NCI-H2029 (cell line): ENCODE measurements at places on chromosomes 11 and 22.

GRCh38 chr22:49807780-49808708, 19.6 kb downstream of the BRD1 start:
- no peak for DNase-seq

GRCh38 chr22:50201191-50202129, 649 bp downstream of the SELENOO start:
- DNase-seq = no peak

GRCh38 chr22:46547179-46547882, 9.9 kb upstream of the CELSR1 start:
- no peak for DNase-seq

GRCh38 chr22:17780741-17781318, 6.6 kb upstream of the BID start:
- DNase-seq = no peak

DNA sequence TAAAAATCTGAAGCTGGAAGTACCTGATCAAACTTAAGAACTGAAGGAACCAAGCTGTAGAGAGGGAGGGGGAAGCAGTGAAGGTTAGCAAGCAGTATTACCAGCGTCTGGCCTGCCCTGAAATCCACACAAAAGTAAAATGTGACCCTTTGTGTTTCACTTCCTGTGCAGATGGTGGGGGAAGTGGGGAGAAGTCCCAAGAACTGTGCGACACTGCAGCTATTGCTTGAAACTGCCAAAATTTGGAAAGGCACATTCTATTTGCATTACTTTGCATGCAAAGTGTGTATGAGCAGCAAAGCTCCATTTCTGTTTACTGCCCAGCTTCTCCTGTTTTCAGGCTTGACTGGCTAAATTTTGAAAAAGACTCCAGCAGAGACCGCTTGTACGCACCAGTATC, 72.1 kb upstream of the BMAL1 start:
- DNase-seq = no peak

- DNase-seq = peak; percentile 35
Measured at GRCh38 chr11:1882265-1883238, 9.1 kb downstream of the PRR33 start.

DNA sequence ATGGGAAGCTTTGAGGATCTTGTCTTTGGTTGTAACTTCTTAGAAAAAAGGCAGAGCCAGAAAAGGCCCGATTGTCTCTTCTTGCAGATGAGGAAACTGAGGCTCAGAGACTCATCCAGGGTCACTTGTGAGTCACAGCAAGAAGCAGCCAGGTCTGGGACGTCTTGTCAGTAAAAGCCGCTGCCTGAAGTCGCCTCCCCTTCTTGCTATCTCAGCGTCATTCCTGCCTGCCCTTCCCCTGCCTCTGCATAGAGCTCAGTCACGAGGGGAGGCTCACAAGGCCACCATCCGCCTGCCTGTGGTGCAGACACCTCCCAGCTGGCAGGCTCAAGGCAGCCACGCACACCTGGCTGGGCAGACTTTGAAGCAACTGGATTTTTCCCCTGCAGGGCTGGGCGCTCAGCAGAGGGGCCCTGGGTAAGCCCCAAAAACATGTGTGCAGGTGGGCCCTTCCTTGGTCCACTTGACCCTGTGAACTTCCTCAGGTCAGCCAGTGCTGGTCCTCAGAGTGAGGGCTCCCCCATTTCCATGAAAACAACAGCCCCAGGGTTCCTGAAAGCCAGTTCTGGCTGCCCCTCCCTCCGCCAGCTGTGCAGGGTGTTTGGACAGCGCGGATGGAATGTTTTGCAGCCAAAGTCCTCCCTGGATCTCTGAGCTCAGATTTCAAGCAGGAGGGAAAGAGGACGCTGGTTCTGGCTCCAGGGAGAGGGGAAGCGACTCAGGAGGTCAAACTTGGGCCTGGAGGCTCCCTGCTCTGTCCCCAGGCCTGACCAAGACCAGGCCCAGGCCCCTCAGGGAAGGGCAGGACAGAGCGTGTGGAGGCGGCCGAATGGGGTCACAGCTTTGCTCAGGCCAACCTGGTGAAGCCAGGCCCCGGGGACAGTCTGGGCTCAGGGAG, 6.0 kb upstream of the RAB3IL1 start:
- DNase-seq = no peak

- no peak for DNase-seq
Measured at GRCh38 chr11:4006946-4007680, 87.5 kb upstream of the RRM1 start.

DNA sequence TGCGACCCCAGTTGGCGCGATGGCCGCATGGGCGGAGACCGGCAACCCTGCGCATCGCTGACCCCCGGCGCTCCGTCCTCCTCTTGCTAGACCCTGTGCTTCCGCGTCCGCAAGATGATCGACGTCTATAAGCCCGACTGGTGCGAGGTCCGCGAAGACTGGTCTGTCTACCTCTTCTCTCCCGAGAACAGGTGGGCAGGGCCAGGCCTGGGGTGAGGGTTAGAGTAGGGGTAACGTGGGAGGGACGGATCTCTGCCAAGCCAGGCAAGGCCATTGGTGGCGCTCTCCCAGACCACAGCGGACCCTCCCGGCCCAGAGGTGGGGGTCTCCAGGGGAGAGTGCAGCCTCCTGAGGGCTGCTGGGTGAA, 92.1 kb downstream of the CACNA1I start:
- DNase-seq = no peak

- no peak for DNase-seq
Measured at GRCh38 chr11:123181075-123181474, 14.0 kb downstream of the CLMP start.

DNA sequence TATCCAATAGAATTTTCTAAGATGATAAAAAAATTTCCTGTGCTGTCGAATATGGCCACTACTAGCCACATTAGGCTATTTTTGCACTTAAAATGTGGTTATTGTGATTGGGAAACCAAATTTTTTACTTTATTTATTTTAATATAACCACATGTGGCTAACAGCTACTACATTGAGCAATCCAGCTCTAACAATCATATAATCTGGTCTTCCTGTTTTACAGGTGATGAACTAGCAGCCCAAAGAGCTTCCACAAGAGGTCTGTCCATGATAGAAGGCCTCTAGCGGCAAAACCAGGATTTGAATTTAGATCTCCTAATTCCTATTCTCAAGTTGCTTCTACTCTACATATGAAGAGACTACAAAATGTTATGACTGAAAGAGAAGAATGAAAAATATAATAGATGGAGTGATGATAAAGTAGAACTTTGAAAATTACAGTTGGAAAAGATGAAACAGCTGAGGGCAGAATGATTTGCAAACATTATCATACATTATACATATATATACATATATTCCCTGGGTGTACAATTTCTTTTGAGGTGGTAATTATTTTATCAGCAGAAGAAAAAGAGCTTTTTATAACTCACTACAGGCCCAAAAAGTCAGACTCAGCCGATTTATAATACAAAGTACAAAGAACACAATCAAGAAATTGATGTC, 363.5 kb upstream of the PITPNB start:
- no peak for DNase-seq

DNA sequence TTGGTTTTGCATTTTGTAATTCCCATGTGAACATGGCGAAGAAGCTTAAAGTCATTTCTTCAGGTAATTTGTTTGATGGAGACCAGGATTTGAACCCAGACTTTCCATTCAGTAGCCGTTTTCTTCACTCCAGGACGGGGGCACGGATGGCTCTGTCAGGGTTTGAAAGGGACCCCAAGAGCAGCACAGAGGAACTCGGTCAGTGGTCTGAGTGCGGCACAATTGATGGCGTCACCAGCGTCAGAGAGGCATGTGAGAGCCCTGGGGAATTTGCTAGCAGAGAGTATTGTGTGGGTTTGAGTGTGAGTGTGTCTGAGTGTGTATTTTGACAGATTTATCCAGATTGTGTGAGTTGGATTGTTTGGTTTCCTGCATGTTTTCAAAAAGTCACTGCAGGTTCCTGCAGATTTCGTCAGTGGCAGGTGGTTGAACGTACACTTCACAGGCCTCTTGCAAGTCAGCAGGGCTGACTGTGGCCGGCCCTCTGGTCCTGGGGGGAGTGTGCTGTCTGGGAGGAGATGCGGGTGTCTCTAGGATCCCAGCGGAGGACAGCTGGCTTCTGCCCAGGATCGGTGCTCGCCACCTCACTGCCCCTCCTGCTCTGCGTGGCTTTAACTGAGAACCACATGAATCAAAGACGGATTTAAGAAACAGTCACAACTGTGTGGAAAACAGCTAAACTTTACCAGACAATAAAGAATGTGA, 199.3 kb downstream of the TBC1D22A start:
- no peak for DNase-seq

- DNase-seq = no peak
Measured at GRCh38 chr11:3614742-3615171, 27.0 kb downstream of the ART5 start.

DNA sequence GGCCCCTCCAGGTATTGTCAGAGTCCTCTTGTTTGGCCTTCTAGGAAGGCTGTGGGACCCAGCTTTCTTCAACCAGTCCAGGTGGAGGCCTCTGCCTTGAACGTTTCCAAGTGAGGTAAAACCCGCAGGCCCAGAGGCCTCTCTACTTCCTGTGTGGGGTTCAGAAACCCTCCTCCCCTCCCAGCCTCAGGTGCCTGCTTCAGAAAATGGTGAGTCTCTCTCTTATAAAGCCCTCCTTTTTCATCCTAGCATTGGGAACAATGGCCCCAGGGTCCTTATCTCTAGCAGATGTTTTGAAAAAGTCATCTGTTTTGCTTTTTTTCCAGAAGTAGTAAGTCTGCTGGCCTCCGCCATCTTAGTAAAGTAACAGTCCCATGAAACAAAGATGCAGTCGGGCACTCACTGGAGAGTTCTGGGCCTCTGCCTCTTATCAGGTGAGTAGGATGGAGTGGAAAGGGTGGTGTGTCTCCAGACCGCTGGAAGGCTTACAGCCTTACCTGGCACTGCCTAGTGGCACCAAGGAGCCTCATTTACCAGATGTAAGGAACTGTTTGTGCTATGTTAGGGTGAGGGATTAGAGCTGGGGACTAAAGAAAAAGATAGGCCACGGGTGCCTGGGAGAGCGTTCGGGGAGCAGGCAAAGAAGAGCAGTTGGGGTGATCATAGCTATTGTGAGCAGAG, at the start of gene CD3E:
Gene CD3E, plus strand, starts transcription at position 163 of the 681 bp plus-strand sequence. Its CDS starts 223 bp downstream, at position 386.
- DNase-seq = no peak

GRCh38 chr22:18067548-18068341, 10.0 kb upstream of the PEX26 start:
- no peak for DNase-seq

DNA sequence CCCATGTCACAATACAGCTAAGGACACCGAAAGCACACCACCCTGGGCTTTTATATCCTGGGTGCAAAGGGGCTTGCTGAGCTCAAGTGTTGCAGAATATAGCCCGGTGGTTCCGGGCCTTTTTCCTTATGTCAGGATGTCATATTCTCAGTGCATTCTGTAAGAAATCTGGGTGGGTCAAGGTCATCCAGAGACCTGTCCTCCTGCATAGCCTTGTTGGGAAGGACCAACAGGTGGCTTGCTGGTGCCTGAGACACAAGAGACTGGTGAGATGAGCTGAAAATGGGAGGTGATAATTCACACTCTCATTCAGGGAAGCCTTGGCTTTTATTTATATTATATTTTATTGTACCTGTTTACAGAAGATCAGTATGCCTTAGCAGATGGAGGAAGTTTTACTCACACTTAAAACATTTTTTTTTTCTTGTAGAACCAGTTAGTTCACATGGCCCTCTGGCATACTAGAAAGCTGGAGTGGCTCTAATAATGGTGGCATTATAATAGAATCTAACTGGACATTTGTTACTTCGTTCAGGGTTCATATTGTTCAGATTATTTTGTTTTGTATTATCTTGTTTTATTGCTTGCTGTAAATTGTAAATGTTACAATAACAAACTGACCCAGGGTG, 14.6 kb upstream of the TMEM123 start:
- peak; percentile 23 for DNase-seq

- DNase-seq = no peak
Measured at GRCh38 chr11:17116117-17116516, 38.6 kb upstream of the RPS13 start.

GRCh38 chr11:46357483-46357936, 10.2 kb downstream of the DGKZ start:
- DNase-seq = no peak

GRCh38 chr11:59009661-59010060, 70.4 kb downstream of the GLYATL1 start:
- DNase-seq = no peak

- no peak for DNase-seq
Measured at GRCh38 chr11:132914600-132914999, 617.7 kb downstream of the OPCML start.

- peak; percentile 47 for DNase-seq
Measured at GRCh38 chr11:7436657-7437056, 48.6 kb upstream of the OLFML1 start.

GRCh38 chr22:44261861-44262595, 50.7 kb downstream of the SHISAL1 start:
- no peak for DNase-seq

GRCh38 chr11:102760344-102761035, 19.9 kb downstream of the MMP10 start:
- DNase-seq = no peak

DNA sequence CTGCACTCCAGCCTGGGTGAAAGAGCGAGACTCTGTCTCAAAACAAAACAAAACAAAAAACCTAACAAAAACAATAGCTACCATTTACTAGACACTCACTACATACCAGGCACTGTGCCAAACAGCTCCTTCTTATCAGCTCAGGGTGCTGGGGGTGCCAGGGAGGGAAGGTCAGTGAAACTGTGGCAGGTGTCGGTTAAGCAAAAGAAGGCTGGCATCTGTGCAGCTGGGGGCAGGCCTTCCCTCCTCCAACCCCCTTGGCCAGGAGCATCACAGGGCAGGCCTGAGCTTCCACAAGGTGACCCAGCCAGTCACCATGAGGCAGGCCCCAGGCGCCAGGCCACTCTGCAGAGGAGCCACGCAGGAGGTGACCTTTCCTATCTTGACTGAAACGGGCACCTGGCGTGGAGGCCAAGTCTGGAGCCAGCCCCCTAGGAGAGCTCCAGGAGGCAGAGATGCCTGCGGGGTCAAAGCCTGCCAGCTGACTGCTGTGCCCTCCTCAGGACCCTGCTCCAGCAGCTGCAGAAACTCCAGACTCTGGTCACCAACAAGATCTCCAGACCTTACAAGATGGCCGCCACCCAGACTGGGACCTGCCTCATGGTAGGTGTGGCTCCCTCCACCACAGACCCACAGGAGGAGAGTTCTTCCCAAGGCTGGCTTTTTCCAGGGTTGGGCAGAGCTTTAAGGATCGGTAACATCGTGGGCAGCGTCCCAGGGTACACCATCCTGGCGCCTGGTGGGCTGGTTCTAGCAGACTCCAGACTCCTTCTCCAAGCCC, 31.3 kb upstream of the DGKZ start:
- peak; percentile 67 for DNase-seq

DNA sequence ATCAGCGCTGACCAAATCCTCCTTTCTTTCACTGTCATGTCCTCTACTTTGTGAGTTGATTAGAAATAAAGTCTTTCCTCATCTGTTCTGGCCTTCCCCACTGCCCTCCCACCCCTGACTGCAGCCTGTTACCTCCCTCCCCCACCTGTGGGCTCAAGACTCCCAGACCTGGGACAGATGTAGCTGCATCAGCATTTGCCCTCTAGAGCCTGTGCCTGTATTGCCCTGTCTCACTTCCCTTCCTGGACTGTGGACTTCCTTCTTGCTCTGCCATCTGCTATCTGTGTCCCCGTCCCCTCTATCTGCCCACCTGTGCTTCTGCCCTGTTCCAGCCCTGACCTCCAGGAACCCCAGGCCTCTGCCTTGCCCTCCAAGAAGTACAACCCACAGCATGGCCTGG, 122.5 kb downstream of the GALNT18 start:
- DNase-seq = no peak

- no peak for DNase-seq
Measured at GRCh38 chr11:82831364-82831763, 68.9 kb downstream of the PRCP start.
